Activated T-cell treated with anti-CD3 and anti-CD28 coated beads for 48 hours (primary cell): ENCODE measurements at places on chromosomes 4 and X.

GRCh38 chr4:86315579-86315978, 44.3 kb downstream of the MAPK10 start:
- no peak for DNase-seq

DNA sequence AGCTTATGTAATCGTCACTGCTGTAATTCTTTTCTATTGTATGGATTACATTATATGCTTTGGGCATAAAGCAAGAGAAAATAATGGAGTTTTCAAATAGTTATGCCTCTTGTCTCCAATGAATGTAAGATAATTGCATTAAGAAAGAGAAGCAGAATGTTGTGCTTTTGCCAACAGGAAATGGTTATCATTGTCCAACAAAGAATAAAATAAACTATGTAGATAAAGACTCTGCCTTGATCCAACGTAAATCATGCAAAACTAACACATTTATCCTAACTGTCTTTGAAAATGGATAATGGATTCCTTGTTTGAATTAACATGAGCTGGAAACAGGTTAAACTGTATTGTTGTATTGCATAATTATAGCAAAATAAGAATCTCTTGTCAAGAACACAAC, 1709.0 kb downstream of the PCDH7 start:
- no peak for DNase-seq

GRCh38 chr4:76212851-76213414, 691 bp downstream of the SCARB2 start:
- no peak for DNase-seq

GRCh38 chr4:135269125-135269890, 1067.7 kb upstream of the PABPC4L start:
- no peak for DNase-seq

GRCh38 chrX:118178450-118178849, 61.8 kb upstream of the KLHL13 start:
- no peak for DNase-seq

GRCh38 chr4:170014359-170015011, 11.7 kb downstream of the MFAP3L start:
- DNase-seq, result no peak

DNA sequence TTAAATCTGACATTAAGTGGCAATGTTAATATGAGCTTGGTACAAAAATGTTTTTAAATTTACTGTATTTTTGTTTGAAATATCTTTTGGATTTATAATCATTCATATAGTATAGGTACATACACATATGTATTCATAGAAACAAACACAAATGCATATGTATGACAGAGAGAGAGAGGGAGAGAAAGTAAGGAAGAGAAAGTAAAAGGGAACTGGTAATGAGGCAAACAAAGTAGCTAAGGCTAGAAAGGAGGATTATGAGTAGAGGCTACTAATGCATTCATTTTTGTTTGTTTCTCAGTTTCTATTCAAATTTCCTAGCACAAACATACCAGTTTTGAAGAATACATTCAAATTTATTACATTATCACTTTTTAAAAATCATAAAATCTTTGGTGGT, 132.4 kb downstream of the GLRA3 start:
- no peak for DNase-seq
